Activated CD4-positive, alpha-beta T cell treated with anti-CD3 and anti-CD28 coated beads for 24 hours (primary cell): ENCODE measurements at places on chromosomes 2 and 18.

DNA sequence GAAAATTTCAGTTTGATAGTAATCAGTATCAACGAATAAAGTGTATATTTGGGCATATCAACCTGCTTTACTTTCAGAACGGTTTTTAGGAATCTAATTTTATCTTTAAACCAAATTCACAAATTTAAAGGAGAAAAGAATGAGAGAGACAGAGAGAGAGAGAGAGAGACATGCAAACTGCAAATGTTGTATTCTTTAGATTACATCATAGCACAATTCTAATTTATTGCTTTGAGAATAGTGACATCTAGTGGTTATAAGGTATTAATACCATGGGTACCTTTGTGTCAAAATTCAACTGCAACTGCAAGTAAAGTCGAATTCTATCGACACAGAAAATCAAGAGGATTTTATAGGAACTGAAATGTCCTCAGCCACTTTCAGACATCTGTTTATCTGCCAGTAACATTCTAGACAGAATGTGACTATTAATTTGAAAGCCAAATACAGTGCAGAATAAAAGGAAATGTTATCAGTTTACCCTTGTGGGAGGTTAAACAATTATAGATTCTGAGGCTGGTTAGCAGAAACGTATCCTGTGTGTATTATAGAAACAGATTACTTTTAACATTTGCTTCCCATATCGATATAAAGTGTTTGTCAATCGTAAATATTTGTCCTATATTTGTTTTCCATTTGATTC, 529.8 kb upstream of the VRK2 start:
- no peak for DNase-seq

- DNase-seq, result no peak
These were observed 27.2 kb downstream of the GALNT14 start for GRCh38 chr2:31110998-31111397.

GRCh38 chr2:239244625-239245024, 156.2 kb downstream of the HDAC4 start:
- no peak for DNase-seq

GRCh38 chr18:79643054-79643984, 36.3 kb upstream of the CTDP1 start:
- no peak for DNase-seq

- DNase-seq, result no peak
These were observed 44.4 kb downstream of the EN1 start for GRCh38 chr2:118803012-118803411.

DNA sequence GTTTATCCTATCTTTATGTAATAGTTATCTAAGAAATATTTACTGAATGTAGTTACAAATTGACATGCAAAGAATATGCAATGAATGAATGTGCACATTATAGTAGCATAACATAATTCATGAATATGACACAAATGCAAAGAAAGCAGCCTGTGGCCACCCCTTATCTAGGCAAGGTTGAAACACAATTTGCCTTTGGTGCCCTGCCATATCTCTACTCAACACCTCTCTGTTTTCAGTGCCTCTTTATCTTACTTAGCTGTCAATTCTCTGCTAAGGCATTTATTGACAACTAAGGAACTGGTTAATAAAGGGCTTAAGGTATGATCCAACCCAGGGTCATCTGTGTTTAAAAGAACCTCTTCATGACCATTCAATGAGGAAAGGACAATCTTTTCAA, 18.9 kb downstream of the REV1 start:
- DNase-seq, result no peak

DNA sequence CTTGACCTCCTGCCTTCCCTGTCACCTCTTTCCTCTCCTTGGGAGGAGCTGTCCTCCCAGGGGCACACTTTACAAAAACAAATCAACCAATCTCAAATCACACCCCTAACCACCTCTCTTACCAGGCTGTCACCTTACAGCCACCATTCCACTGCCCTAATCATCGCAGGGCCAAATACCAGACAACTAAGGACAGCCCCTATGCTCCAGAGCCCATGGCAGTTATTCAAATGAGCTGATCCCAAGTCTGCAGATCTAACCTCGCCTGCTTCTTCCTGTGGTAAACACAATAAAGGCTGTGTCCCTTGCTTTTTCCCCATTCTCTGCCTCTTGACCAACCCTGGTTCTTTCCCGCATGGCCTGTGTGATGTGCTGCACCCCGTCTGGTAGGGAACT, 154.2 kb upstream of the CNTNAP5 start:
- DNase-seq, result no peak

DNA sequence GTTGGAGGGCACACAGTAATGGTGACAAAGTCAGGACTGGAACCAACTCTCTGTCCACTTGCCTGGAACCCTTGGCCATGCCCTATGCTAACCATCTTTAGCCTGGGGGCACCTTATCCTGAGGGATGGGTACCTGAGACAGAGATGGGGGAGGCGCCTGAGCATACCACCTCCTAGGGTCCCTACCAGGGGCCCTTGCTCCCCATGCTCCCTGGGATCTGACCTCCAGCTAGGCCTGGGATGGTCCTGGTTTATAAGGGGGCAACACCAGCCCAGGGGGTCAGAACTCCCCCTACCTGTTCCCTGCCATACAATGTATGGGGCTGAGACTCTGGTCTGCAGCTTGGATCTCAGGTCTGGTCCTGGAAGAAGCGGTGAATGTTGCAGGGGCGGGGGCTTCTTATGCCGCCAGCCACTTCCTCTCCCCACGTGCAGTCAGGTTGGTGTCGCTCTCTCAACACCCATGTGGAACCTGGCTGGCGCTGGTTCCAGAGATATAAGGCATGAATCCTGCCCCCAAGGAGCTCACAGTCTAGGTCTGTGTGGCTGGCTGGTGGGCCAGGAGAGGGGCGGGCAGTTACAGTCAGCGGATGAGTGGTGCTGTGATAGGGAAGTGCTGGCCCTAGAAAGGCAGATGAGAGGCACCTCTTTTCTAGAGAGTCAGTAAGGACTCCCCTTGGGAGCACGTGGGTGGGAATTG, 3.8 kb upstream of the TOGARAM2 start:
- no peak for DNase-seq

DNA sequence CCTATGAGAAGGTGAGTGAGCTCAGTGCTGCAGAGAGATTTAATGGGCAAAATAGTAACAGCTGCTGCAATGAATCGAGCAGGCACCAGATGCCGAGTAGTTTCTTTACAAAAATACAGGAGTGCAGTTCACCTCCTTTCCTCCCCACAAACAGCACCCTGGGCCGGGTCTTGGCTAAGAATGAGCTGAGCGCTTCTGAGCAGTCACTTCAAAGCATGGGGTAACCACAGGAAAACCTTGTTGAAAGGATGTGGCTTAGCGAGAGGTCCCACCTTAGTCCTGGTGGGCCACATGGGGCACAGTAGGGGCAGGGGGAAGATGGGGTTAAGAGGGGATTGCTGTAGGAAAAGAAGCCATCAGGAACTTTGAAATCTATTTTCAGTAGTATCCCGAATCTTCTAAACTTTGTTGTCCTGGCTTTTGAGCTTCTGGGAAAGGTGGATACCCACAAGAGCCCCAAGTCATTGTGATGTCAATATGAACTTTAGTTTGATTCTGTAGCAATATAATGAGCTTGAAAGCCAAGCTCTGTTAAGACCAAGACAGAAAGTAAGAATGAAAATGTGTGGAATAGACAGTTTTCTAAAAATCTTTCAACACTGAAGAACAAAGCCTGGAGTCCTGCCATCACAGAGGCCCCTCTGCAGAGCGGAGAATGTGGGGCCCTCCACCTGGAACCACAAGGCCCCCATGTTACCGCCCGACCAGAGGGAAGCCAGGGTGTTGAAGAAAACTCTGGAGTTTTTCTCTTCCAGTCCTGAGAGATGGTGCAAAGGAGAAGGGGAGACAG, 101.0 kb upstream of the ZNF236 start:
- DNase-seq, result peak; percentile 10

- no peak for DNase-seq
These were observed 82.9 kb upstream of the CNGA3 start for GRCh38 chr2:98263362-98263761.

DNA sequence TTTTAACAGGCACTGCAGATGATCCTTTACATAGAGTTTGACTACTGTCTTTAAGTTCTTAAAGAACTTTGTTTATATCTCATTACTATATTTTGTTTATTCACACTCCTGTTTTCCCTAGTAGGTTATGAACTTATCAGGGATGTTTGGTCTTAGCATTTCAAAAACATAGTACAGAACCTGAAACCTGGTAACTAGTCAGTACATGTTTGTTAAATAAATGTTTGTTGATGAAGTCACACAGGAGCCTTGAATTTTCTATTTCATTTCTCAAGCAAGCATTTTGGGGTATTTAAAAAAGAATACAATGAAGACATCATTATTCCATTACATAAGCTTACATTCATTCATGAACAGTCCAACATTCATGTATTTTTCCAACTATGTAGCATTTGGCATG, 280.3 kb upstream of the ZSWIM2 start:
- DNase-seq, result no peak

DNA sequence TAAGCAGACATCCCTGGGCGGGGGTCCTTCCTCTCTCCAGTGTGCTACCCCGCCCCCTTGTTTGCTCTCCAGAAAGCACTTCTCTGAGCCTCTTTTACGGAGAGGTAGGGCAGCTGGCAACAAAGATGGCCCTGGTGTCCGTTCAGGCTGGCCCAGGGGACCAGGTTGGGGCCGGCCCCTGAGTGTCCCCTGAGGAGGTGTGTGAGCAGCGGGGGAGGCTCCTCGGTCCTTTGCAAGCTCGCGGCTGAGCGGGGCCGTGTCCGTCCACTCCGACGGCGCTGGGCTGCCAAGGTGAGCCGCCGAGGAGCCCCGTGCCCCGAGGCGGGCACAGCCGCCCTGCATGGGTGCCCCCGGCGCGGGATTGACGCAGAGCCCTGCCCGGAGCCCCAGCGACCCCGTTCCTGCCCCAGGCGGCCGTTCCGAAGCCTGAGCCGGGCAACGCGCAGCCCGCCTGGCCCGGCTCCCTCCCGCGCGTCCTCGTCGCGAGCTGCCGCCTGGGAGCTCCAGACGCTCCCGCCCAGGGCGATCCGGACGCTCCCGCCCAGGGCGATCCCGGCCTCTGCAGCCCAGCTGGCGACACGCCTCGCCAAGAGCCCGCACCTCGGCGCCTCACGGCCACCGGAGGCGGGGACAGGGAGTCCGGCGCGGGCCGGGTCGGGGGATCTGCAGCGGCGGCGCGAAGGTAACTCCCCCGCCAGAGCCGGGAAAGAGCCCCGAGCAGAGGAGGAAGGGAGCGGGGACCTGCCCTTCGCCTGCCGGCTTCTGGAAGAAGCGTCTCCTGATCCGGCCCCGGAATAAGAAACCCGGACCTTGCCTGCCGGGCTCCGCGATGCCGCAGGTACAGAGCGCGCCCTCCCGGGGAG, at the start of gene PROKR1:
Gene PROKR1, plus strand, starts transcription at position 569 of the 863 bp plus-strand sequence. CDS start 2,243 bp downstream, outside the sequence.
- DNase-seq, result no peak

GRCh38 chr2:179596018-179596417, 265.4 kb downstream of the ZNF385B start:
- no peak for DNase-seq

DNA sequence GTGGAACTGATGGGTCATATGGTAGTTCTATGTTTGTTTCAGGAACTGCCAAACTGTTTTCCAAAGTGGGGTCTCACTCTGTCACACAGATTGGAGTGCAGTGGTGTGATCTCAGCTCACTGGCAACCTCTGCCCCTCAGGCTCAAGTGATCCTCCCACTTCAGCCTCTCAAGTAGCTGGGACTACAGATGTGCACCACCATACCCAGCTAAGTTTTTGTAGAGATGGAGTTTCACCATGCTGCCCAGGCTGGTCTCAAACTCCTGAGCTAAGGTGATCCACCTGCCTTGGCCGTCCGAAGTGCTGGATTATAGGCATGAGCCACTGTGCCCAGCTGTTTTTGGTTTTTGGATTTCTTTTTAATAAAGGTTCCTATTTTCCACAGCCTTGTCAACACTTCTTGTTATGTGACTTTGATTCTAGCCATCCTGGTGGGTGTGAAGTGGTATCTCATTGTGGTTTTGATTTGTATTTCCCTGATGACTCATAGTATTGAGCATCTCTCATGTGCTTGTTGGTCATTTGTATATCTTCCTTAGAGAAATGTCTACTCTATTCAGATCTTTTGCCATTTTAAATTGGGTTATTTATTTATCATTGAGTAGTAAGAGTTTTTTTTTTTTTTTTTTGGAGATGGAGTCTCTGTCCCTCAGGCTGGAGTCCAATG, 22.8 kb downstream of the NPC1 start:
- DNase-seq, result no peak

- DNase-seq, result no peak
These were observed 170.6 kb downstream of the TWIST2 start for GRCh38 chr2:239018271-239019182.

- DNase-seq, result no peak
These were observed 69.4 kb upstream of the TAF1B start for GRCh38 chr2:9773903-9774239.

DNA sequence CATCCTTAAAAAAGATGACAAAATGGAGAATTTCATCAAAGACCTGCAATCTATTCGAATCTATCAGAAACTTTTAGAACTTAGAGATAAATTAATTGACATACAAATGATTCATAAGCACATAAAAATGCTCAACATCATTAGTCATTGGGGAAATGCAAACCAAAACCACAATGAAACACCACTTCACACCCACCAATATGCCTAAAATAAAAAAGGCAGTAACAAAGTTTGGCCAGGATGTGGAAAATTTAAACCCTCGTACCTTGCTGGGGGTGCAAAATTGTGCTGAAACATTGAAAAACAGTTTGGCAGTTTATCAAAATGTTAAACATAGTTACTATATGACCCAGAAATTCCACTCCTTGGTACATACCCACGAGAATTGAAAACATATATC, 11.5 kb upstream of the EIF2AK3 start:
- DNase-seq, result no peak

- DNase-seq, result no peak
These were observed 2.7 kb downstream of the IKZF2 start for GRCh38 chr2:213148572-213149261.

- DNase-seq, result no peak
These were observed 139.5 kb upstream of the NABP1 start for GRCh38 chr2:191538334-191538903.

DNA sequence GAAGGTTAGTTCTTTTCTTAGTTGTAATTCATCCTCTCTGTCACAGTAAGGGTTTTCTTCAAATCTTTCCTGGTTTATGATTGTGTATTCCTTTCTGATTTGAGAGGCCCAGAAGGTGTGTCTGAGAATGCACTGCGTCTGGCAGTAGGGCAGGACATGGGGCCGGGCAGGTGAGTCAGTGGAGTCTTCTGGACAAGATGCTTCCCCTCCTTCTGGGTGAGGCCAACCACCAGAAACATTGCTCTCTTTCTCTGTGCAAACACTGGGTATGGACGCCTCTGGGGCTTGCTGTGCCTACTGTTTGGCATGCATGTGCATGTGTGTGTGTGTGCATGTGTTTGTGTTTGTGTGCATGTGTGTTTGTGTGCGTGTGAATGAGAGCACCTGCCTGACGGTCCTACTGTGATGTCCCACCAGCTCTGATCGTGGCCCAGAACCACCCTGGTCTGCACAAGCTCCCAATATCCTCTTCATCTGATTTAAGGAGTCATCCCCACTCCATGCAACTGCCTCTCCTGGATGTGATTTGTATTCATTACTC, 93.2 kb upstream of the DLX2 start:
- DNase-seq, result no peak

- no peak for DNase-seq
These were observed 17.7 kb upstream of the CNDP1 start for GRCh38 chr18:74516271-74517235.

- no peak for DNase-seq
These were observed 84.2 kb downstream of the KLHL29 start for GRCh38 chr2:23469142-23469540.
